Fibroblast of the aortic adventitia (primary cell): ENCODE measurements at places on chromosomes 12 and 14. TPM values are rescaled to one million over a fixed set of nuclear protein-coding genes. Genes with fewer than 3 reads are reported as not detected.

GPR84 gene
- not detected in 2 replicates for total RNA-seq

MYH6 gene
- total RNA-seq = not detected in 2 replicates

TTC9 gene
- 0.16 and 0.45 TPM in 2 replicates for total RNA-seq

GRCh38 chr14:50025776-50026175 lies 90.6 kb downstream of the VCPKMT start:
- DNase-seq = no peak

- DNase-seq = peak; percentile 42
Measured at GRCh38 chr12:114166362-114166761, 200.2 kb upstream of the RBM19 start.

DNA sequence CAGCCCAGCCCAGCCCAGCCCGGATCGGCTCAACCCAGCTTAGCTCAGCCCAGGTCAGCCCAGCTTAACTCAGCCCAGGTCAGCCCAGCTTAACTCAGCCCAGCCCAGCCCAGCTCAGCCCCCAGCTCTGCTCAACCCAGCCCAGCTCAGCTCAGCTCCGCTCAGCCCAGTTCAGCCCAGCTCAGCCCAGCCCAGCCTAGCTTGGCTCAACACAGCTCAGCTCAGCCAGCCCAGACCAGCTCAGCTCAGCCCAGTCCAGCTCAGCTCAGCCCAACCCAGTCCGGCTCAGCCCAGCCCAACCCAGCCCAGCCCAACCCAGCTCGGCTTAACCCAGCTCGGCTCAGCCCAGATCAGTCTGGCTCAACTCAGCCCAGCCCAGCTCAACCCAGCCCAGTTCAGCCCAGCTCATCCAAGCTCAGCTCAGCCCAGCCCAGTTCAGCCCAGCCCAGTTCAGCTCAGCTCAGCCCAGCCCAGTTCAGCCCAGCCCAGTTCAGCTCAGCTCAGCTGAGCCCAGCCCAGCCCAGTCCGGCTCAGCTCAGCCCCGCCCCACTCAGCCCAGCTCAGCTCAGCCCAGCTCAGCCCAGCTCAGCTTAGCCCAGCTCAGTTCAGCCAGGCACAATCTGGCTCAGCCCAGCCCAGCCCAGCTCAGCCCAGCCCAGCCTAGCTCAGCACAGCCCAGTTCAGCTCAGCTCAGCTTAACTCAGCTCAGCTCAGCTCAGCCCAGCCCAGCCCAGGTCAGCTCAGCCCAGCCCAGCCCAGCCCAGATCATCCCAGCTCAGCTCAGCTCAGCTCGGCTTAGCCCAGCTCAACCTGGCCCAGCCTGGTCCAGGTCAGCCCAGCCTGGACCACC lies 331.7 kb downstream of the TMEM121 start:
- no peak for DNase-seq

DNA sequence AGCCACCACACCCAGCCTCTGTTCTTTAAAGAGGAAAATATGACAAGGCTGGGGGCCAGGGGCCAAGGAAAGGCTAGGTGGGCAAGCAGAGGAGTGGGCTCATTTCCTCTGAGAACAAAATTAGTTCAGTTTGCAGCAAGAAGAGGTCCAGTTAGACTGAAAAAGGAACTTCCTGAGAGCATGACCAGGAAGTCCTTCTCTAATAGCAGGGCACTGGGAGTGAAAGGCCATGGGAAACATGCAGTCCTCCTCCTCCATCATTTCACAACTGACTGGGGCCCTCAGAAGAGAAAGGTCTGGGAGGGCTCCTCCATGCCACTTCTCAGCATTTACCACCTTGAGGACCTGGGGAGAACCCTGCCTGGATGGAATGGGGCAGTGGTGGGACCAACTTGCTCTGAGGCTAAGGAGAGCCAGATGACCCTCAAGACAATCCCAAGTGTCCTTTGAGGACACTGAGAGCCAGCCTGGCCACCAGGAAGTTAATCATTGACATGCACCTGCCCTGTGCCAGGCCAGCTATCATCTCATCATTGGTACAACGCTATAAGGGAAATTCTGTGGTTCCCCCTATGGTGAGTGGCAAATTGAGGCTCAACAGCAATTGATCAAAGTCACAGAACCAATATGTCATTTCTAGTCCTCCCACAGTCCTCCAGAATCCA lies 2.0 kb downstream of the AQP2 start:
- DNase-seq = no peak

DNA sequence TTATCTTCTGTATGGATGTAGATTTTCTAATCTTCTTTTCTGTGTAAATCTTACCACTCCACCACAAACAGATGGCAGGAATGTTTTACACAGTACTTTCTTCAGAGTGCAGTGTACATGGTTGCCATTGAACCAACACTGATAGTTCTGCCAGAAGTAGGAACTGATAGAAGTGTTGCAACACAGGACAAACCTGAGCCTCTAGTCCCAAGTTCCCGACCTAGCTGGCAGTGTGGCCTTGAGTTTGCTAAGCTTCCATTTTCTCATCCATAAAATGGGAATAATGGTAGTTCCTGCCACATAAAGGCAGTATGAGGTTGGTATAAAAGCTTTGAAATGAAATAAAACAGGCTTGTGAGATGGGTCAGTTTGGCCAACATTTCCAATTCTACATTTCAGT lies 50.8 kb upstream of the SAV1 start:
- no peak for DNase-seq

DNA sequence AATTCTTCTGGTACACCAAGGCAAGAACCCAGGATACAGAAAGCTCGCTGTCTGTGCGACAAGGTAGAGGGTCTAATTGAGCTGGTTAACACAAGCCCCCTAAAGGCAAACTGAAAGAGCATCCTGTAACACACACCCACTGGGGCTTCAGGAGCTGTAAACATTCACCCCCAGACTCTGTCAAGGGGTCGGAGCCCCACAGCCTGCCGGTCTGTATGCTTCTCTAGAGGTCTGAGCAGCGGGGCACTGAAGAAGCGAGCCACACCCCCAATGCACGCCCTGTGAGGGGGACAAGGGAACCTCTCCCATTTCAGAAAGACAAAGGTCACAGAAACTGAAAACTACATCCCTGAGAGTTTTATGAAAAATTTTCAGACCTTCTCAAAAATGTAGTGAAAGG lies 1.3 kb upstream of the IPO8 start:
- no peak for DNase-seq

DNA sequence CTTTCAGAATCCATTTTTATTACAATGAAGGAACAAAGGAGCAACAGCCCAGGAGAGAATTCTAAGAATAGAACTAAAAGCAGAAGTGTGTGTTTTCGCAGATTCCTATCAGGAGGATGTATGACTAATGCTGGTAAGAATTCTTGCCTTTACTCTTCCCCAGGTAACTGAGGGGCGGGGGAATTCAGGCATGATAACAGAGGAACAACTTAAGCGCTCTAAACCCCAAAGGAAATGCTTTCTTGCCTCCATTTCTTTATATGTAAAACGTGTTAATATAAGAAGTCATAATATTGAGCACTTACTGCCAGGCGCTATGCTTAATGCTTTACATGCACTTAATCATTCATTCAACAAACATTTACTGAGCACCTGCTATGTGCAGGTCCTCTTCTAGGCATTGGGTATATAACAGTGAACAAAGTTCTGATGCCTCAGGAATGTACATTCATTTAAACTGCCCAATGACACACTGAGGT lies 4.5 kb downstream of the HCAR1 start:
- no peak for DNase-seq

DNA sequence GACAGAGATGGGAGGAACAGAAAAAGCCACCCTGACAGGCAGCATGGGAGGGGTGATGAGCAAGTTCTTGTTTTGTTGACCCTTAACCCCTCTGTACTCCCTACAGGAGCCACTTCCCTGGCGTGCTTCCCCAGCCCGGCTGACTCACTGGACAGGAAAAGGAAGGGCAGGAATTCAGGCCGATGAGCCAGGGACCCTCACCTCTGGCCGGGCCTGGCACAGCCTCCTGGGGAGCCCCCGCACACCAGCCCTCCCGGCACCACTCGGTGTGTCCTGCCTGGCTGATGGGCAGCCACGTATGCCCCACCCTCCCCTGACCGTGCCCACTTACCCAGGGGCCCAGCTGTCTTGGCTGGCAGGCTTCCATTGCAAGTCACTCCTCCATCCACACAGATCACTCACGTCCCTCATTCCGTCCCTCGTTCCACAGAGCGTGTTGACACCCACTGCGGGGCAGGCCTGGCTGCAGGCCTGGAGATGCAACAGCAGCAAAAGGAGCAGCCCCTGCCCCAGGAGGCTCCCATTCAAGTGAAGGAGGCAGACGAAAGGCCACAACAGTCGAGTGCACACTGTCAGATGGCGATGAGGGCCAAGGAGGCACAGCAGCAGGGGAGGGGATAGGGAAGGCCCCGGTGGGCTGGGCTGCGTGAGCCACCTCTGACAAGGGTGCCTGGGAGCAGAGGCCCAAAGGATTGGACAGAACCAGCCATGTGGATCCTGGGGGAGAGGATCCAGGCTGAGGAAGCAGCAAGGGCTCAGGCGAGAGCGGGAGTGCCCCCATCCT lies 19.7 kb upstream of the CD9 start:
- peak; percentile 68 for DNase-seq

DNA sequence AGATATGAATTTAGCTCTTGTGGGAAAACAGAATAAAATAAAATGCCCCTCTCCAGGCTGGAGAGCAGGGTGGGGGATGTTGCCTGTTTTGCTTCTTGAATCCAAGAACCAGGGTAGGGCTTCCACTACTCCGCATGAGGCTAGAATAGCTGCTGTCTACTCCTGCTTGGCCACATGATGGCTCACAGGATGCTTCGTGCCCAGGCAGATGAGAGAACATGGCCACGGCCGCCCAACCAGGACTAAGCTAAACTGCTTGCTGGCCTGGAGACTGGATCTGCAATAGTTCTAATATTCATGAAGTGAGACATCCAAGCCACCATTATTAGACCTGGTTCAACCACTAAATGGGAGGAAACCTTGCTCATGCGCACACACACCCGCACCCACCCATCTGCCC lies 122.2 kb upstream of the METAP2 start:
- peak; percentile 45 for DNase-seq

GRCh38 chr12:60191676-60192359 lies 596.0 kb downstream of the SLC16A7 start:
- peak; percentile 65 for DNase-seq

- DNase-seq = peak; percentile 93
Measured at GRCh38 chr14:54683882-54684794, 117.2 kb downstream of the SAMD4A start.
